HT1080 (cell line): ENCODE measurements at places on chromosomes 5 and 9. TPM values are rescaled to one million over a fixed set of nuclear protein-coding genes. Genes with fewer than 3 reads are reported as not detected.

GRCh38 chr9:121289026-121289771, 21.2 kb downstream of the GSN start:
- no peak for DNase-seq

GRCh38 chr5:156936972-156937371, 26.1 kb downstream of the TIMD4 start:
- no peak for DNase-seq

DNA sequence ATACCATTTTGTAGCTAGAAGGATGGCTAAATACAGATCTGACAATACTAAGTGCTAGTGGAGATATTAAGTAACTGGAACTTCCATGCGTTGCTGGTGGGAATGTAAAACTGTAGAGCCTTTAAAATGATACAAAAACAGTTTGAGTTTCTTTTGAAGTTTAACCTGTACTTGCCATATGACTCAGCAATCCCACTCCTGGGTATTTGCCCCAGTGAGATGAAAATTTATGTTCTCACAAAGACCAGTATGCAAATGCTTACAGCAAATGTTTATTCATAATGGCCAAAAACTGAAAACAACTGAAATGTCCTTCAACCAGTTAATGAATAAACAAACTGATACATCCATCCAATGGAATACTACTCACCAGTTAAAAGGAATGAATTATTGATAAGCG, 137.3 kb downstream of the SLC12A2 start:
- no peak for DNase-seq

The SLC34A1 gene
- total RNA-seq = 0.10 and 0.34 TPM in 2 replicates
